Endodermal cell (in vitro differentiated cells): ENCODE measurements at places on chromosomes 6 and 20. TPM values are rescaled to one million over a fixed set of nuclear protein-coding genes. Genes with fewer than 3 reads are reported as not detected.

Gene NRSN1
- total RNA-seq = 0.38 TPM in 1 of 2 replicates, not detected in the other

Gene TRIM40
- not detected in 2 replicates for total RNA-seq

Gene UNC5CL
- 3.3 to 4.7 TPM (median 3.6 TPM) in 3 replicates for total RNA-seq

Gene MCHR2
- total RNA-seq = not detected in 2 replicates

Gene SF3B5
- total RNA-seq = 124 and 132 TPM in 2 replicates

Gene IP6K3
- total RNA-seq = not detected in 2 replicates

Gene PLG
- 0.29 TPM in 1 of 3 replicates, not detected in the others for total RNA-seq

Gene APOM
- total RNA-seq = 1.6 TPM in 2 replicates

Gene ASIP
- not detected in 2 replicates for total RNA-seq

Gene SOX18
- 1.8 to 6.5 TPM (median 2.3 TPM) in 3 replicates for total RNA-seq

Gene OOEP
- total RNA-seq = not detected in 2 replicates

Gene GGTLC1
- not detected in 2 replicates for total RNA-seq

Gene STMND1
- total RNA-seq = 0.18 TPM in 1 of 3 replicates, not detected in the others

Gene ZSCAN9
- total RNA-seq = 23.7 to 32.1 TPM (median 28.9 TPM) in 3 replicates

Gene TAGAP
- 0.24 and 0.32 TPM in 2 replicates for total RNA-seq

Gene LAMA4
- total RNA-seq = 0.24 to 2.6 TPM (median 0.82 TPM) in 3 replicates

Gene TXLNB
- total RNA-seq = not detected in 3 replicates

Gene RIMS1
- 1.0 to 1.5 TPM (median 1.1 TPM) in 3 replicates for total RNA-seq

Gene EYS
- total RNA-seq = 0.31 to 0.44 TPM (median 0.42 TPM) in 3 replicates

Gene LHFPL5
- not detected in 2 replicates for total RNA-seq

Gene RARS2
- total RNA-seq = 54.9 to 57.0 TPM (median 56.9 TPM) in 3 replicates

Gene RWDD2A
- total RNA-seq = 5.1 and 6.0 TPM in 2 replicates

Gene CST8
- total RNA-seq = not detected in 3 replicates

Gene FOXQ1
- total RNA-seq = 41.3 and 54.0 TPM in 2 replicates

Gene MACROD2
- total RNA-seq = 2.0 and 2.3 TPM in 2 replicates

Gene KHDRBS2
- 7.2 and 11.4 TPM in 2 replicates for total RNA-seq

Gene OPRM1
- not detected in 2 replicates for total RNA-seq
